ENCODE measurements at places on chromosomes 1 and 21.

DNA sequence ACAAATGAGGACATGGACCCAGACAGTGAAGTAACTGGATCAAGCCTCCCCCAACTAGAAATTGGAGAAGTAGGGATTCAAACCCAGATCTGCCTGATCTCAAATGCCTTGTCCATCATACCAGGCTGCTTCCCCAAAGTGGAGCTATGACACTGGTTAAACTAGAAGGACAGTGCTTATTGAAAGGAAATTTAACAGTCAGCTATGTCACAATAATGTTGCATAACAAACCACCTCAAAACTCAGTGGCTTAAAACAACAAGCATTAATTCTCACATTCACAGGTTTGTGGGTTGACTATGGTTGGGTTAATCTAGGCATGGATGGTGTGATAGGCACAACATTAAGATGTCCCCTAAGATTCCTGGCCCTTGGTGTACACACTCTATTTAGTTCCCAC, 107.1 kb downstream of the TAS1R2 start:
- no peak for DNase-seq

DNA sequence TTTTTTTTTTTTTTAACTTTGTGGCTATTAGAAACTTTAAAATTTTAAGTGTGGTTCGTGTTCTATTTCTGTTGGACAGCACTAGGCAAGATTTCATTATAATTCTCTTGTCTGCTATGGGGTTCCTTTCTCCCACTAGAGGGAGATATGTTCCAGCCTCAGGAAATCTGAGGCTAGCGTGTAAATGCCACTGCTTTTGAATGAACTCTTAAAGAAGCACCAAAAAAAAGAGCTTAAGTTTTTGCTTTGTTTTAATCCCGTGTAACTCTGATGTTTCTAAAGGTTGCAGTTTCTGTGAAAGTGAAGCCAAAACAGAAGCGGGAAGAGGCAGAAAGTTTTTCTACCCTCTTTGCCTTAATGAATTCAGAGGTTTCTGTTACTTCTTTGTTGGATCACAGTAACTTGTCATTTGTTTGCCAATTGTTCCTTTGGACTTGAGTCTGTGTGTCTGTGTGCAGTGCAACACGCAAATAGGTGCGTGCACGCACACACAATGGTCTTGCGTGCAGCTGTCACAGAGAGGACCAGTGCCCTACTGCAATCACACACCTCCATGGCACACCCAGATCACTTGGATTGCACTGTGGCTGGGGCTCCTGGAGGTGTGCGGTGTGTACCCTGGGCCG, 32.3 kb downstream of the HHAT start:
- no peak for DNase-seq

GRCh38 chr1:175978926-175979325, 228.2 kb downstream of the COP1 start:
- no peak for DNase-seq

DNA sequence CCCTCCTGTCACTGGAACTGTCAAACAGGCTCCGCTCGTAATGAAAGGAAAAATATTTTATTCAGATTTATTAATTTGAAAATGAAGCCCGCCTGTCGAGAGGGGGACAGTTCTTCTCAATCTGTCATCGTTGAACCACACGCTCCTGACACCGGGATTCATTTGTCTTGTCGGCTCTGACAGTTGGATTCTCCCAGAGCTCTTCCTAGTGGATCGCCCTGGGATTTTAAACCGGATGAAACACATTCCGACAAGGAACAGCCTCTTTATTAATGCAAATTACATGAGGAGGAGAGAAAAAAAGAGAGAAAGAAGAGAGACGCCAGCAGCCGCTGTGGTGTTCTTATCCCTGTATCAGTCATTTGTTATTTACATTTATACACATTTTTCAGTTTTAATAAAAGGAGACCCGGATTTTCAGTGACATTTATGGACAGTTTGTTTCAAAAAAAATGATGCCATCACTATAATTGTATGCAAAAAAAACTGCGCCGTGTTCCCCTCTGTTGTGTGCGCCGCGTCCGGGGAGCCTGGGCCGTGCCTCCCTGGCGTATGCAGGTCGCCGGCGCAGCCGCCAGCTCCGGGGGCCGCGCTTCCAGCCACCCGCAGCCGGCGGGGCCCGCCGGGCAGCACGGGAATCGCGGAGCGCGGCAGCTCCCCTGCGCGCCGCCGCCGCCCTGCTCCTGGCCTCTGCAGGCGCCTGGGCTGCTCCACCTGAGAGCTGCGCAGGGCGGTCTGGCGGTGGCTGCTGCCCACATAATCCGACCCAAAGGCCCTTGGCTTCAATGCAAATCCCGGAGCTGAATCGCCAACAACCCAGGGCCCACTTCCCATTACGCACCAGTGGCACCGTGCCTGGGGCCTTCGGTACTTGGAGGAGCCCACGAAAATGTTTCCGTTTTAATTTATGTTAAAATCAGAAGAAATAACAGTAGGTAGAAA, 237.9 kb upstream of the PBX1 start:
- no peak for DNase-seq

GRCh38 chr1:25550683-25551310, 7.4 kb downstream of the LDLRAP1 start:
- no peak for DNase-seq

DNA sequence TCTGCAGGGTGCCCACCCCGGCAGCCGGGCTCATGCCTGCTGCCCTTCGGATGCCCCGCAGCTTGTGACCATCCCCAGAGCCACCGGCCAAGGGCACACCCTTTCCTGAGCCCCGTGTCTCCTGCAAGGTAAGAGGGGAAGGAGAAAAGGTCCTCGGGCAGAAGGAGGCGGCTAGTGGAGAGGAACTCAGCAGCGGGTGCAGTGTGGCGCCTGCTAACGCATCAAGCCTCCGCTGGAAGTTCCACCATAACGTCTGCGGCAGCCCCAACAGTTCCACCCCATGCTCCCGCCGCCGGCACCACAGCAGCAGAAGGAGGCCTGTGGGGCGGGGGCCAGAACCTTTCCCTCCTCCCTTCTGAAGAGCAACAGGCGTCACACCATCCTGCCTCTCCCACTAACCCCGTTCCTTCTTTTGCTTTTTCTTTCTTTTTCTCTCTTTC, 990 bp downstream of the VWA5B1 start:
- no peak for DNase-seq

- no peak for DNase-seq
Observed at GRCh38 chr1:203551550-203551949, 57.6 kb downstream of the OPTC start.

DNA sequence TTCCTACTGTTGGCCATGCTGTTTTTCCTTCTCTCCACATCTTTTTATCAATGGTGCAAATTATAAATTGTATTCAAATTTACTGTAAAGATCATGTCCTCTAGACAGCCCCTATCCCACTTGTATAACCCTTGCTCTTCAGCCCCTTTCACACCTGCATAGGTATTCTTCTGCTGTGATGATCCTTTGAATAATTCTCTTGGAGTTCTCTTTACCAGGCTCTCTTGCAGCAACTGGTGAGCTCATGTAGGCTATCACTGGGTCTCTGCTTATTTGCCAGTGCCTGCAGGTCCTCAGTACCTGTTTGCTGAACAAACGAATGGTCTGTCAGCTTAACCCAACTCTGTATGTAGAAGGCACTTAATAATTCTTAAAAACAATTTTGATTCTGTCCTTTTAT, 8.2 kb downstream of the PTPRC start:
- DNase-seq = no peak

DNA sequence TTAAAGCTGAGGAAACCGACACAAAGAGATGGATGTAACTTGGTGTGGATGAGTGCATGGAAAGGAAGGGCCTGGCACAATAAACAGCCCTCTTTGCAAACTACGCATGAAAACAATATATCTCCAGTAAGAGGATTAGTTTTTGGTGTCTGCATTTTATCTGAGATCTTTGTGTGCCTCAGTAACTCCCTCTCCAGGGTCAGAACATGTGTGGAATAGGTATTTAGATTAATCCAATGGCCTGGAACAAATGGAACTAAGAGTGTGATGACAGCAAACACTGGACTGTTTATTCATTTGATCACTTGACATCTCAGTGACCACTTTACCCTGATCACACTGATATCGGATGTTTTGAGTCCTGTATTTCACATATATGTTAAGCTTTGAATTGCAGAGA, 45.3 kb downstream of the AKNAD1 start:
- no peak for DNase-seq

DNA sequence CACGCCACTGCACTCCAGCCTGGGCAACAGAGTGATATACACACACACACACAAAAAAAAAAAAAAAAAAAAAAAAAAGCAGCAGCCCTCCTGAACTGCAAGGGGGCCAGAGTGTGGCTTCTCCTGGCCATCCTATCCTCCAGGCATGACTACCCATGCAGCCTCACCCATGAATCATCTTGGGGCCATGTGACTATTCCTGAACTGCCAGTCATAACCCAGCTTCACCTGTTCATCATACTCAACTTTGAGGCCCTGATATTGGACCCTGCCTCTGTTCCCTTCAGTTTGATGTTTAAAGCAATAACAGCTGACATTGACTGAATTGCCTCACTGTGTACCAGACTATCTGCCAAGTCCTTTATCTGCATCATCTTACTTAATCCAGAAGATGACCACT, 2.8 kb upstream of the HPCAL4 start:
- no peak for DNase-seq

DNA sequence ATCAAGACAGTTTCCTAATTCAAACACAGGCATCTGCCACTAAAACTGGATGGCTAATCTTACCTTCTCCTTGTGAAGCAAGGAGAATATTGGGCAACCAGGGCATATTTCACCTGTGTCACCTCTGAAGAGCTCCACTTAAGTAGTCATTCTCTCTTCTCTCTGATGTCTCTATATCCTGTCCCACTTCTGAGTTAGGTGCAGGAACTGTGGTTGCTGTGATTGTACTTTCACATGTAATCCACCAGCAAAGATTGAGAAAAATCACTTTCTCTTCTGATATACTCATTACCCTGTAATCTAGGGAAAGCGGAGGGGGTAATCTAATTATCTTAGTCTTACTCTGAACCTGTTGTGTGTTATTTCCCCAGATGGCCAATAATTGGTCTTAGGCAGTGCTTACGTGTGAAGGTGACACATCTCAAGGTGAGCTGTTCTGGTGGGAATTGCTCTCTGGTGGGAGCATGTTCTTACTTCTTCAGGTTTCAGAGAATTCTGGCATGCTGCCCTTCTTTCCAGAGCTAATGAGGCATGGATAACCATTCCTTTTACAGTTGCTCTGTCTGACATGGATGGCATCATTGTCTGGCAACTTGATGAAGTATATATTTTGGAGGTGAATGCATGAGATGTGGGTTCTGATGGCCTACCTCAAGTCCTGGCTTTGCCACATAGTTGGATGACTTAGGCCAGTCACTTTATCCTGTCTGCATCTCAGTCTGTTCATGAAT, 12.0 kb downstream of the XCL2 start:
- no peak for DNase-seq

All from glomerular endothelial cell (primary cell).